IgD-negative memory B cell (primary cell): ENCODE measurements at places on chromosomes 13 and 19. TPM values are rescaled to one million over a fixed set of nuclear protein-coding genes. Genes with fewer than 3 reads are reported as not detected.

NMRK2 gene
- polyA plus RNA-seq, result not detected

KCTD12 gene
- polyA plus RNA-seq, result 0.24 TPM

ANKRD24 gene
- not detected for polyA plus RNA-seq

S1PR4 gene
- 448 TPM for polyA plus RNA-seq

MBD3L2 gene
- not detected for polyA plus RNA-seq

OR4F17 gene
- not detected for polyA plus RNA-seq

ZNF699 gene
- polyA plus RNA-seq, result 8.6 TPM

PLIN3 gene
- 52.1 TPM for polyA plus RNA-seq

GGN gene
- polyA plus RNA-seq, result not detected

SEMA6B gene
- polyA plus RNA-seq, result not detected

KXD1 gene
- polyA plus RNA-seq, result 82.8 TPM

STOML3 gene
- polyA plus RNA-seq, result not detected

ZNF546 gene
- 3.6 TPM for polyA plus RNA-seq

TMEM59L gene
- not detected for polyA plus RNA-seq

CPB2 gene
- 0.14 TPM for polyA plus RNA-seq

ZNF790 gene
- polyA plus RNA-seq, result 5.4 TPM

KLK2 gene
- polyA plus RNA-seq, result not detected

CD37 gene
- polyA plus RNA-seq, result 754 TPM

TSKS gene
- polyA plus RNA-seq, result 0.15 TPM
